ENCODE measurements at places on chromosomes 5 and 9. TPM values are rescaled to one million over a fixed set of nuclear protein-coding genes. Genes with fewer than 3 reads are reported as not detected.

MUSK gene
- 2.1 TPM for total RNA-seq

ECSCR gene
- not detected for total RNA-seq

OLFM1 gene
- 1.1 TPM for total RNA-seq

FBP1 gene
- total RNA-seq = not detected

NTNG2 gene
- total RNA-seq = 3.5 TPM

ACOT12 gene
- 0.17 TPM for total RNA-seq

ACTBL2 gene
- under 0.01 TPM for total RNA-seq

NR5A1 gene
- not detected for total RNA-seq

ACTL7B gene
- not detected for total RNA-seq

FOXD4L4 gene
- 0.32 TPM for total RNA-seq

NRG2 gene
- 0.32 TPM for total RNA-seq

EPB41L4B gene
- 0.26 TPM for total RNA-seq

SAPCD2 gene
- 0.47 TPM for total RNA-seq

PCDHB11 gene
- total RNA-seq = 0.69 TPM

IFNA2 gene
- not detected for total RNA-seq

KIF20A gene
- 4.0 TPM for total RNA-seq

SCAI gene
- total RNA-seq = 7.5 TPM

RASEF gene
- 0.16 TPM for total RNA-seq

PCAT7 gene
- total RNA-seq = not detected
